ENCODE measurements at places on chromosomes 5 and 9.

- no peak for DNase-seq
Measured at GRCh38 chr5:96370976-96371375, 62.1 kb downstream of the PCSK1 start.

GRCh38 chr9:14627513-14627912 is 65.7 kb downstream of the ZDHHC21 start:
- no peak for DNase-seq

DNA sequence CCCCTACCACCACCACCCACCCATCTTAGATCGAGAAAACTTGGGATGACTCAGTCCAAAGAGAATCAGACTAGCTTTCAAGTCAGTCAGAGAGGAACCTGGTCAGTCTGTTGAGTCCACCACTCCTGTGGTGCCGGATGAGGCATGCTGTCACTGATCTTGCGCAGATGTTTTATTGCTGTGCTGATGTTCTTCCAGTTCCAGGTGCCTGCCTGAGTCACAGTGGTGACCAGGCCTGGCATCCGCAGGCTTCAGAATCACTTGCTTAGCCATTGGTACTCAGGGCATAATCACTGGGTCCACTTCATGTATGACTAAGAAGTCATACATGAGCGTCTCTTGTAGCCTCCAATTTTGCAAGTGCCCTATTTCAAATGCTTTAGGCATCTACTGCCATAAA is 114.1 kb downstream of the MUSK start:
- no peak for DNase-seq

- no peak for DNase-seq
Measured at GRCh38 chr5:77180167-77181081, 30.1 kb upstream of the PDE8B start.
